Posterior vena cava (tissue), 2 donors: ENCODE measurements at places on chromosomes 13 and 19. TPM values are rescaled to one million over a fixed set of nuclear protein-coding genes. Genes with fewer than 3 reads are reported as not detected.
A peak's percentile ranks its signal among the peaks of the same experiment; 100 is the strongest.

- no peak for DNase-seq
Measured at GRCh38 chr13:29688193-29688592, 92.7 kb upstream of the SLC7A1 start.

DNA sequence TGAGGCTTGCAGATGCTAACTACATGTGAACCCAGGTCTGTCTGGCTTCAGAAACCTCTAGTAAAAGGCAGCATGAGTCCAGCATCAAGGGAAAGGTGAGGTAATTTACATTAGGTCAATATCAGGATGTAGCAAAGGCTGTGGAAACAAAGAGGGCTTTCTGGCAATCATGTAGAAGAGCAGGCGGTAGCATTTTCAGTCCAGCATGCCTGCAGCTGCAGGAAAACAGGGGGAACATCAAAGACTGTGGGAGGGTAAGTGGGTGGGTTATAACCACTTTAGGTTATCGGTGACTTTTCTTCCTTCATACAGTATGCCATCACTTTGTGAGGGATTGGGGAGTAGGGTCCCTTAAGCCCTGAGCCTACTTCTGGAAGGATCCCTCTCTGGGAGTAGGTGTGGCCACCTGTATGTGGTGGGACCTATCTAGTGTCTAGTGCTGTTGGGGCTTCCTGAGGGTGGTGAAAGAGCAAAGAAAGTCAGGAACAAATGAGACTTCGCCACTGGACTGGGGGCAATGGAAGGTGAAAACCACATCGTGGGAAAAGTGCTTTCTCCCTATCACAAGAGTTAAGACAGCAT, 10.8 kb downstream of the SUGP2 start:
- DNase-seq = no peak

DNA sequence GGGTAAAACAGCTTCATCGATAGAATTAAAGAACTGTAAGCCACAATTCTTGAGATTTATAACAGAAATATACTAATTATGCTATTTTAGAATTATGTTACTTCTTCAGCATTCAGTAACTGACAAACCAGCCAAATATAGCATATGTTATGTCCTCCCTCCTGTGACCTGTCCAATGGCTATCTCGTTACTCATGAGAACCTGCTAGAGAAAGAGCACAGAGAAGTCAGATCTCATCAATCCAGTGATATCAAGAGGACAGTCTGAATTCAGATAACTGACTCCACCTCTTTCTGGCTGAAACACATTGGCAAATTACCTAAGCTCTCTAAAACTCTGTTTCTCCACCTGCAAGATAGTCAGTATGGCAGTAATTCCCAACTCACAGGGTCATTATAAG, 170.4 kb downstream of the FGF14 start:
- no peak for DNase-seq

GRCh38 chr13:65143920-65144319, 2086.2 kb downstream of the PCDH9 start:
- no peak for DNase-seq

DNA sequence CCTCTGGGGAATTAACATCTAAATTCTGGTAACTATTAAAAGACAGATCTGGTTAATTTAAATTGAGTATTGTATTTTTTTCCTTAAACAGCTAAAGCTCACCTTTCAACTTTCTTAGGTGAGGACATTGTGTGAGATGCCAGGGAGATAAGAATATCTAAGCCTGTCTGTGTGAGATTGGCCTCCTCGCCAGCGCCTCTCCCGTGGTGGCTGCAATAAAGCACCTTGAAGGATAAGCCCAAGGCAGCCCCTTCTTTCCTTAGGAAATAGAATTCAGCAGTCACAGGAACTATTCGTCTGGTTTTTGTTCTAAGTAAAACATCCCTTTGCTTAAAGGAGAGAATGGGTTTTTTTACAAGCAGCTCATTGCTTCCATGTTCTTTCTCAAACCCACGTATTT, 24.6 kb downstream of the NAXD start:
- DNase-seq = peak; percentile 63

The TJP3 gene
- total RNA-seq = 0.10 TPM

DNA sequence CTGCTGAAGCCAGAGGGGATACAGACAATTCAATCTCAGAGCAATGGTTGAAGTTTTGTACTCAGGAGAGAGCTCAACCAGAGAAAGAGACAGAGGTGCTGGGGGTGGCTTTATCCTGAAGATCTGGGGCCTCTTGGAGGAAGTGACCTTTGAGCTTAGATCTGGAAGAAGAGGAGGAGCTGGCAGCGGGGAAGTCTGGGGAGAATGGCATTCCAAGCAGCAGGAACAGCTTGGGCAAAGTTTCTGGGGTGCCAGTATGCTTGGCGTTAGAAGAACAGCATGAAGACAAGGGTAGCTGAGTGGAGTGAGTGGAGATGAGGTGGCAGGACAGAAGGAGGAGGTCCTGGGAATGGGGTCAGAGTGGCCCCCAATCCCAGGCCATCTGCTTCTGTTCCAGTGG, 11.3 kb downstream of the MAST3 start:
- DNase-seq = no peak

The OR7C1 gene
- total RNA-seq = not detected

DNA sequence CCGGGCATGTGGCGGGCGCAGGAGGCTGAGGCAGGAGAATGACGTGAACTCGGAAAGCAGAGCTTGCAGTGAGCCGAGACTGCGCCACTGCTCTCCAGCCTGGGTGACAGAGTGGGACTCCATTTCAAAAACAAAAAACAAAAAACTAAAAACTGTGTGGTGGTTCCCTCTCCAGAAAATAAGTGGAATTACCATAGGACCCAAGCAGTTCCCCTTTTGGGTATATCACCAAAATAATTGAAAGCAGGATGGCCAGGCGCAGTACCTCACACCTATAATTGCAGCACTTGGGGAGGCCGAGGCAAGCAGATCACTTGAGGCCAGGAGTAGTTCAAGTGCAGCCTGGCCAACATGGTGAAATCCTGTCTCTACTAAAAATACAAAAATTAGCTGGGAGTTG, 15.7 kb upstream of the LDLR start:
- DNase-seq = no peak

The ZNF135 gene
- total RNA-seq = 4.1 TPM
